ENCODE measurements at places on chromosomes 7 and 10.

GRCh38 chr7:24572393-24572996, 757 bp upstream of the PALS2 start:
- no peak for DNase-seq

GRCh38 chr10:24623383-24623782, 100.3 kb downstream of the ARHGAP21 start:
- DNase-seq = no peak

- DNase-seq = no peak
These were observed 141.8 kb downstream of the C7orf25 start for GRCh38 chr7:42770114-42770513.

DNA sequence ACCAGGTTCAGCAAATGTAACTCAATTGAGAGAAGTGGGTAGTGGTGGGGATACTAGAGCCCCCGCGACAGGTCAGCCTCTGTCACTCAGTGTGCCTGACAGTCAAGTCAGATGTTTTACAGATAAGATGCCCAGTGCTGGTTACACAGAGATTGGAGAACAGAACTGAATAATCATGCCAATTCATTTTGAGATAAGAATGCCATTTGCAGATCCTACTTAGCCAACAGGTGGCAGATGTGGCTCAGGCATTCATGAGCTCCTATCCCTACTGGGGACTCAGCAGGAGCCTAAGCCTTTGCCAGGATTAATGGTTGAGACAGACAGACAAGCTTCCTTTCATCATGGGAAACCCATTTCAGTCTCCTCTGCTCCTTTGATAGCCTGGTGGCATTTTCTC, 137.8 kb downstream of the MAPK8 start:
- no peak for DNase-seq

DNA sequence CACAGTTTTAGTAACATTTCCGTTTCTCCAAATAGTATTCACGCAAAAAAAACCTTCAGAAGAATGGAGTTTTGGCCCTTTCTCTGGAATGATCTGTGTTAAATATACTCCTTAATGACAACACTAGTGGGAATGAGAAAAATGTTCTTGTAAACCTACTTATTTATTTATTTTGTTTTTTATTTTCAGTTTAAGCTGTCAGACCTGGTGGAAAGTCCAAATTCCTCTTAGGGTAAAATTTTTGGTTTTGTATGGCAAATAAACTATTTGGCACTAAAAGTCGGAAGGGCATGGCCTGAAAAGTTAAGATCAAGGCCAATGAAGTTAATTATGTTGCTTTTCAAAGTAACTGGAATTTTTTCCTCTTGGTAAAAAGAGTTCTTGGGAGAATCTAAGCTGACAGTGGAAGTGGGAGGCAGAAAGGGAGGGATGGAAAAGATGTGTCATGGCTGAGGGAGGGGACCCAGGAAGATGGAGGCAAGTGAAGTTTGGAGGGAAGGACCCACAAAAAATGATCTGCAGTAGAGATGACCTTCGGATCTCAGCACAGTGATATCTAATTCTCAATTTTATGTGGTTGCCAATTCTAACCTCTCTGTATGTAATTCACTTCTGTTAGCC, 33.5 kb upstream of the VPS41 start:
- no peak for DNase-seq

DNA sequence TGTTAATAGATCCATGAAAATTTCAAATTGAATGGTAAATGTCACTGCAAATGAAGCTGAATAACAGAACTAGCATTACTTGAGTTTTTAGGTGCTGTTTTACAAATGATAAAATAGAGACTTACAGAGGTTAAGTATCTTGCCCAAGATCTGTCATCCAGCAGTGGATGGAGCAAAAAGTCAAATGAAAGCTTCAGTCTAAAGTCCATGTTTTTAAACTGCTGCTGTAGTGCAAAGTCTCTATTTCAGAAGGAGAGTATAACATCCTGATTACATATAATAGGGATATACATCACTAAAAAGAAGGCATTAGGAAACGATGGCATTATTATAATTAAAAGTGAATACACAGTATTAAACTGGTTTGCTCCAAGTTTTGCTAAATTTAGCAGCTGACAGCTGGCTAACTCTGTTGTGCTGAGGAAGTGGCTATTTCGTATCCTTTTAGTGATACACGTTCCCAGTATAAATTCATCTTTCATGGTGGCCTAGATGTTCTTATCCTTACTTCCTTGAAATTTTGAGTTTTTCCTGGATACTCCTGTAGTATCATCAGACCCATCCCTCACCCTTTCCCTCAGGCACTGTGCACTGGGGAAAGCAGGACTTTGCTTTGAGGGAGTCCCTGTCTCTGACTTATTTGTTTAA, 603.2 kb downstream of the MAGI2 start:
- no peak for DNase-seq

DNA sequence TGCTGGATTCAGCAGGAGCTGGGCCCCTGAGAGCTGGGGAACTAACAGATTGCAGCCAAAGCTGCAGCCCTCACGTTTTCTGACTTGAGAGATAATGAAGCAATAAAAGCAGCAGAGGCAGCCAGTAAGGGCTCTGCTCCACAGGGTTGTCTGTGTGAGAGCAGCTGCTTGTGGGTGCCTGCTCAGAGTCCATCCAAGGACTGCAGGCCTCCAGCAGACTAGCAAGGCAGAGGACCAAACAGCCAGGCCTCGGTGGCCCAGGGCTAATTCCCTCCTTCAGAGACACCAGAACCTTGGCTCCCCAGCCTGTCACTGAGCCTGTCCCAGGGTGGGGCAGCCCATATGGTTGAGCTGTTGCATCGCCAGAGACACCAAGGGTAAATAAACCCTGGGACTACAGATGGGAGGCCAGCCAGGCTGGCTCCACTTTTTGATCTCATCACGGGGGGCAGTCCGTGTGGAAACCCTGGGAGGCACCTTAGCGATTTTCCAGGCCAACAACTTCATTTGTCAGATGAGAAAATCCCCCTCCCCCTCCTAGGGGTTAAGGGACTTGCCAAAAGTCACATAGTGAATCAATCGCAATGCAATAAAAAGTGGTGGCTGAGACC, 229.2 kb downstream of the WDR11 start:
- DNase-seq = no peak

GRCh38 chr10:130962240-130963051, 349.1 kb downstream of the TCERG1L start:
- no peak for DNase-seq

GRCh38 chr7:155254018-155254417, 43.7 kb upstream of the INSIG1 start:
- DNase-seq = no peak

- no peak for DNase-seq
These were observed 3.9 kb downstream of the MIOS start for GRCh38 chr7:7570584-7570983.

Data from D721Med (cell line).